ENCODE measurements at places on chromosomes 2 and 18.

DNA sequence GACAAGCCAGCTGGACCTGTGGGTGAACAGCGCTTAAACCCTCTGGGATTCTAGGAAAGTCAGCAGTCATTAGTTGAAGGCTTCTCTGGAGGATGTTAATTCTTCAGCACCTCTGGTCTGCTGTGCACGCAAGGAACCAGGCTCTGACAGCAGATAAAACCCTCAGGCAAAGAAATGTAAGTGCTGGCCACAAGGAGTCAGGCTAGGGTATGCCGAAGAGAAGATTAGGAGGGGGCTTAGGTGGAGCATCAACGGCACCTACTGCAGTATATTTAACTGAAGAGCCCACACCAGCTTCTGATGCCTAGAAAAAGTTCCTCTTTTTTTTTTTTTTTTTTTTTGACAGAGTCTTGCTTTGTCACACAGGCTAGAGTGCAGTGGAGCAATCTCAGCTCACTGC, 304.2 kb upstream of the MC4R start:
- DNase-seq: no peak

- no peak for DNase-seq
These were observed 41.4 kb upstream of the SMAD7 start for GRCh38 chr18:48992133-48992532.

- DNase-seq: no peak
These were observed 108.9 kb upstream of the DAPL1 start for GRCh38 chr2:158686210-158686691.

- no peak for DNase-seq
These were observed 5.2 kb downstream of the KCNH7 start for GRCh38 chr2:162833345-162833744.

- no peak for DNase-seq
These were observed 113.8 kb upstream of the RGPD4 start for GRCh38 chr2:107712857-107713256.

GRCh38 chr2:2568411-2568810, 237.3 kb upstream of the MYT1L start:
- no peak for DNase-seq

DNA sequence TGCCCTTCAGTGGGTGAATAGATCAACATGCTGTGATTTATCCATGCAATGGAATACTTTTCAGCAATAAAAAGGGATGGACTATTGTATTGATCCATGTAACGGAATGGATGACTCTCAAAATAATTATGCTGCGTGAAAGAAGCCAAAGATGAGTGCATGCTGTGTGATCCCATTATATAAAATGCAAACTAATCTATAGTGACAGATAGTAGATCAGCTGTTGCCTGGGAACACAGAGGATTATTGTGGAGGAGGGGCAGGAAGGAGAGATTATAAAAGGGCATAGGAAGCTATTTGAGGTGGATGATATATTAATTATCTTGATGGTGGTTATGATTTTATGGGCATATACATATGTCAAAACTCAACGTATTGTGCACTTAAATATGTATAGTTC, 55.5 kb upstream of the ADAM23 start:
- DNase-seq: no peak

GRCh38 chr2:231955758-231956472, 5.6 kb upstream of the DIS3L2 start:
- no peak for DNase-seq

- no peak for DNase-seq
These were observed 257.0 kb downstream of the MREG start for GRCh38 chr2:215756346-215756730.
